Stimulated activated naive CD8-positive, alpha-beta T cell treated with anti-CD3 and anti-CD28 coated beads, Interleukin-15, Interleukin-2, amounts not matched to agents 100 U/mL and 50 U/mL, for 24 hours (primary cell): ENCODE measurements at places on chromosomes 3 and 15.
A peak's percentile ranks its signal among the peaks of the same experiment; 100 is the strongest.

DNA sequence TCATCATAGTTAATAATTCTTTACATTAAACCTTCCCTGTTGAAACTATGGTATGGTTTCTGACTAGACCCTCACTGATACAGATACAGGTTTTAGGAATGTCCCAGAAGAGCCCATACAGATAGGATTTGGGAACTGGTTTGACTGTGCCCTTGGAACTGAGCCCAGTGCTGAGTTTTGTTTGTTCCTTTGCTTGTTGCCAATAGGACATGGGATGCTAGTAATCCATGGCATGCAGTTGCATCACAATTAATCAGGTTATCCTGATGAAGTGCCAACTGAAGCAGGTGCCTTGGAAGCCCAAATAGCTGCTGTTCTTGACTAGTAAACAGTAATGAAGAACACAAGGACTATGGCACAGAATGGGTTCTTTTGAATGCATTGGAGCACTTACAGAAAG, 230.6 kb downstream of the NEK10 start:
- no peak for DNase-seq

GRCh38 chr3:148150141-148150540, 547.6 kb upstream of the AGTR1 start:
- DNase-seq, result no peak

GRCh38 chr3:126704494-126705214, 614 bp downstream of the CHCHD6 start:
- no peak for DNase-seq

DNA sequence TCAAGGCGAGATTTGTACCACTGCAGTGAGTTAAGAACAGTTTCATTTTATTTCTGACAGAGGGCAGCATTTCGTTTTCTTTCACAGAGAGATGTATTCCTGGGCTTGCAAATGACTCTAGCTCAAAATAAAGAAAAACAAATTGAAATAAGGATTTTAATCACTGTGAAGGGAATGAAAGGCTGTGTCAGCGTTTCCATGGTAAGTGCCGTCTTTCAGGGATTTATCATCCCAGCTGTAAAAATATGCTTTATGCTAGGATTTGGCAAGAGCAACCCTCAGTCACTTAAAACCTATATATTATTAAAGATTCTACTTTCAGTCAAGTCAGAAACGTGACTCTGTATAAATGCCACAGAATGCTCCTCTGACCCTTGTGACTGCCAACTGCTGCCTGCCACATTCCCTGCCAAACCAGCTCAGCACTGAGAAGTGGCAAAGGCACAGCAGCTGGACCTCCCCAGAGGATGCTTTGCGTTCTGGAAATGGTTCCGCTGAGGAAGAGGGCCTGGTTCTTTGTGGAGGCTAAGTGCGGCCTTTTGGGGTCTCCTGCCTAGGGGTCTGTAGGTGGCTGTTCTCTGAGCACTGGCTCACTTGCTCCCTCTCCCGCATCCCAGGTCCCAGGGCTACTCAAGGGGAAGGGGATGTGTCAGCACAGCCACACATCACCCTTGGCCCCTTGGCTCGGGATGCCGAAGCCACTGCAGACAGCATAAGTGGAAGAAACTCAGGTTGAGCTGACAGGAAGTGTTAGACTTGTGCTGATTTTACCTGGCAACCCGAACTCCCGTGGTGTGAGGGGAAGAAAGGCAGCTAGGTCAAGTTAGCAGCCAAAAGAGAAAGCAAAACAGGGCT, 56.6 kb upstream of the POMGNT2 start:
- peak; percentile 22 for DNase-seq

DNA sequence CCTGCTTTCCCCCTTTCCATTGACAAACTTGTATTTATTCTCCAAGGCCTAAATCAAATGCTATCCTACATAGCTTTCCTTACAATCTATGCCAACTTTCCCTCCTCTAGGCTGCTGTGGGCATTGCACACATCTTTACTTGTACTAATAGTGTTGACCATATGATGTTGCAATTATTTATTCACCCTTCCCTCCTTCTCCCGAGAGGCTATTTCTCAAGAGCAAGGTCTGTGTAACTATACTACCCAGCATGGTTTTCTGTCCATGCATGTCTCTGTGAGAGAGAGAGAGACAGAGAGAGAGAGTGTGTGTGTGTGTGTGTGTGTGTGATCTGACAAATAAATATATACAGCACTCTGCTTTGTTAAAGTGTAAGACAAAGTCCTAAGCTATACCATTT, 63.8 kb downstream of the GTPBP8 start:
- DNase-seq, result no peak
